ENCODE measurements at places on chromosomes 7 and 10.

GRCh38 chr10:83925133-83925532 lies 214.2 kb upstream of the GHITM start:
- no peak for DNase-seq

- DNase-seq, result peak; percentile 33
Observed at GRCh38 chr10:5507649-5508131, 8.3 kb upstream of the CALML5 start.

DNA sequence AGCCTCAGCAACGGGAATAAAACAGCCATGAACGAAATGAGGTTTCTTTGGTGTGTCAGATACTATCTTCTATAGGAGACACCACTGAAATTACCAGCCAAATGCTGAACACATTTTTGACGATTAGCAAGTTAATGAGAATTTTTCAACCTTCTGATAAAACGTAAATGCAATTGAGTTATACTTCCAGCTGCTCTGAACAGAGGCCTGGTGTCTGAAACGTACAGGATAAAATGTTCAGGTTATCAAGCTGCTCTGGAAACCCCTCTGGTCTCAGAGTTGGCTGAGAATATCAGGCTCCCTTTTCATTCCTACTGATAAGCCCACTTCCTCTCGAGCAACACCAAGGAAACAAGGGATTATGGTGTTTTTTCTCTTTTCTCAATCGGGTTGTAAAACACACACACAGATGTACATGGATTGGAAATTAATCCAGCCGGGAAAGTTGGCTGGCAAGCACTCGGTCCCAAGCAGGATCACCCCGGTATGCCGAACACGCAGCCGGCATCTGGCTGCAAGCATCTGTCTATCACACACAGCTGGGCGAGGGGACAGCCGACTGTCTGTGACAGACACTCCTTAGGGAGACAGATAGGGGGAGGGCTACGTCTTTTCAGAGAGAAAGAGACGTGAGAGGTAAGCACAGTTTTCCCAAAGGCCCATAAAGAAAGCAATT lies 171.8 kb downstream of the PRKAG2 start:
- DNase-seq, result no peak

DNA sequence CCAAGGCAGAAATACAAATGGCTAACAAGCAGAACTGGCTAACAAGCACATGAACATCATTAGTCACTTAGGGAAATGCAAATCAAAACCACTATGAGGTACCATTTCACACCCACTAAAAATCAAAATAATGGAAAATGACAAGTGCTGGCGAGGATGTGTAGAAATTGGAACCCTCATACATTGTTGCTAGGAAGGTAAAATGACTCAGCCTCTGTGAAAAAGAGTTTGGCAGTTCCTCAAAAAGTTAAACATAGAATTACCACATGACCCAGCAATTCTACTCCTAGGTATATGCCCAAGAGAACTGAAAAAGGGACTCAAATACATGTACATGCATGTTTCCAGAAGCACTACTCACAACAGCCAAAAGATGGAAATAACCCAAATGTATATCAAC lies 52.8 kb upstream of the ANAPC16 start:
- no peak for DNase-seq

DNA sequence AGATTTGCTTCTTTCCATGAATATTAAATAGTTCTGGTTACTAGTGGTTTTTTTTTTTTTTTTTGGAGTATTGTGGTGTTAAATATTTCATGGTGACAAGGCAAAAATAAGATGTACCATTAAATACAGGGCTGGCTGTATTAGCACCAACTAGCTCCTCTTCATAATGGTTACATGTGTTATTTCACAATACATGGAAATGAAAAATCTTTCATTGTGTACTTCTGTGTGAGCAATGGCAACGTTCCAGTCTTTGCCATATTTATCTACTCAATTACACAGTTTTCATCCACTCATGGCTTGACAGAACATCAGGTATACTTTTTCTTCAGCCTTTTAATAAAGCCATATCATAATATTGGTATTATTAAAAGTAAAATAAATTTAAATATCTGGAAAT lies 394.7 kb upstream of the GRM3 start:
- DNase-seq, result no peak

GRCh38 chr10:124568339-124568738 lies 106.7 kb downstream of the LHPP start:
- no peak for DNase-seq

DNA sequence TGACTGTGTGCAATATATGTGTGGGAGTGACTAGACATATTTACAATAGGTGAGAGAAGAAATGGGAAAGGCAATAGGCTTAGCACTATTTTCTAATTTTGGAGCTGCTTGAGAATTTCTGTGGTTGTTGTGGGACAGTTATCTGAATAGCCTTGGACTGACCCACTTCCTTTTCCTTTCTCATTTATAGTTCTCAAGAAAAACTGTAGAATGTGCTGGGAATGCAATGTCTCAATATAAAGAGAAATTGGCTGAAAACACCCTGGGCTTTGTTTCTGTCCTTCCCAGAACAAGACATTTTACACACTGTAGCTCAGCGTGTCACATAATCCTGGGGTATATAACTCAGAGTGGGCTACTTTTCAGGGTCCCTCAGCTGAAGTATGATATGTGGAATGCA lies 153.0 kb upstream of the RHOBTB1 start:
- DNase-seq, result no peak

DNA sequence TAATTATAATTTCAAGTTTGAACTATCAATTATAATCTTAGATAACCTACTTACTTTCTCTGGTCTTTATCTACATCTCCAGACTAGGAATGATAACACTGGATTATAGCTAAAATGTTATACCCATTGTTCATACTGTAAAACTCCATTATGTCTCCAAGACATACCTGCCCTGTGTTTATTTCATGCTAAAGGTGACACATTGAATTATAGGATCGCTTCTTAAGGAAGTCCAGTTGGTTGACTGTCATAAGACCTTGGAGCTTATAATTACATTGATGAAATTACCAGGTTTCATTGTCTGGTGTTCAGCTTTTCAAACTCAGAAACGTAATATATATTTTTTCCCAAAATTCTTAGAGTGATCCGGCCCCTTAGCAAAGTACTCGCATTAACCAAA lies 15.5 kb upstream of the HERC4 start:
- no peak for DNase-seq

DNA sequence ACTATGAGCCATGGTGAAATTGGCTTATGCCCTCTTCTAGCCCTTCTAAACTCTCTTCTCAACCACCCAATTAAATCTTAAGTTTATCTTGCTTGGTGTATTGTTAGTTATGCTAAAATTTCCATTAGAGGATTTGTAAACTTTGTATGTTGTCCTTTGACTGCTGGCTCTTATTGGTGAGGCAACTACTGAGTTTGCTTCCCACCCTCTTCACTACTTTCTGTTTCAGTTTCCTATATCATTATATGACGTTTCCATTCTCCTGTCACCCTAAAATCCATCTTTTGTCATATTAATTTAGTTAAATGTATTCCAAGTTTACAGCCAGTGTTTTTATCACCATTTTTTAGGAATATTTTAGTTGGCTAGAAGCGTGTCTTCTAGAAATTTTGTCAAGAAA lies 80.9 kb upstream of the VWC2 start:
- DNase-seq, result no peak

- no peak for DNase-seq
Observed at GRCh38 chr7:142812437-142813215, 41.9 kb downstream of the PRSS2 start.

- DNase-seq, result no peak
Observed at GRCh38 chr10:124997306-124997705, 55.4 kb downstream of the ZRANB1 start.

DNA sequence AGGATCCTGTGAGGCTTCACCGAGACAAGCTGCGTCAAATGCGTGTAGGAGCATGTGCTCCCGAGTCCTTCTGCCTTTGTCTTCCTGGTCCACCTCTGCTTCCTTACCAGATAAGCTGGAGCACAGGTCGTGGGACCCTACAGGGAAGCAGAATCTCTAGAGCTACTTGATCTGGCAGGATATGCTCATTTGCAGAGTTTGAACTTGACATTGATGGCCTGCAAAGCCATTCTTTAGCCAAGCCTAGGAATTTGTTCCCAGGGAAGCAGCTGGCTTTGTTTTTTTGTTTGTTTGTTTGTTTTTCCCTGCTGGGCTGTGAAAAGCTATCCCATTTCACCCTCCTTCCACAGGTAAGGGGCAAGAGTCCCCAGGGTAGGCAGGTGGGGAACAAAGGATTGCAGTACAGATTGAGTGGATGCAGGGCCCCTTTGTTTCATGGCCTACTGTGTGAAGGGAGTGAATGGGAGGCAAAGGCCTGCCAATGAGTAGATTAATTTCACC lies 200.0 kb upstream of the BMPER start:
- no peak for DNase-seq

DNA sequence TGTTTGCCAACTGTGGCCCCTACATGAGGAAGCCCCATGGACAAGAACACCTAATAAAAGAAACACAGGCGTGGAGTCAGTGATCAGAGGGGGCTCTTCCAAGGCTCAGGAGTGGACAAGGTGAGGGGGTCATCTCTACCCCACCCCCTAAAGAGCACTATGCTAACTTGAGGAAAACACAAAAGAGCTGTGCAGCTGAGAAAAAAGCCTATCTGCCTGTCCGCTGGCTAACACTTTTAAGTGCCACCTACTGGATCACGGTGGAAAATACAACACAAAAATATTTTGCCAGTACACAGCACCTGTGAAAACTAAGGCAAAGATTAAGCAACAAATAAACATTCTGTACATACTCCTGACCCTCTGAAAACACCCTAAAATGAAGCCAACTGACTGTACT lies 53.1 kb upstream of the COBL start:
- no peak for DNase-seq

- DNase-seq, result no peak
Observed at GRCh38 chr7:127655720-127656119, 3.7 kb downstream of the SND1 start.

GRCh38 chr10:116080553-116080952 lies 192.5 kb downstream of the GFRA1 start:
- DNase-seq, result no peak

DNA sequence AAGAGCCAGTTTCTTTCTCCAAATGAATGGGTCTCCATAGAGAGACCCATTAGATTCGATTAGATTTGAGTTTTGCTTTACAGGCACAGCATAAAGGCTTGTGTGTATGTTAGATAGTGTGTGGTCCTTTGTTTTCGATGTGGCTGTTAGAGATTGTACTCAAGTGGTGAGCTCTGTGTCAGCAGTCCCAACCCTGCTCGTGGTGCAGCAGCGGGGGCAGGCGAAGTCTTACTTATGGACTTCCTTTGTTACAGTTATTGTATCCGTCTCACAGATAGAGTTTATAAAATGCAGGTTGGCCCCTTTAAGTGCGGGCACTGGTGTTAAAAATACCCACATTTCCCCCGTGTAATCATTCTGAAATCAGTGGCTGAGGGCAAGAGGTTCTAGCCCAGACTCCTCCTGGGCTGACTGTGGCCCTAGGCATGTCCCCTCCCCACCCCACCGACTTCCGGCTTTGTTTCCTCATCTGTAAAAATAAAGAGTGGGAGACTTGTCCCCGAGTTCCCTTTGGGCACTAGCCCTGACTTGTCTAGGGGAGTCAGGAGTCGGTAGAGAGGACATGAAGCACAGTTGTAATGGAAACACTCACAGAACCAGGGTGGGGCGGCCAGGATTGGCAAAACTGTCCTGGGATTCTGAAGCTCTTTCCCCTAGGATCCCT lies 28.6 kb downstream of the MTURN start:
- peak; percentile 58 for DNase-seq

DNA sequence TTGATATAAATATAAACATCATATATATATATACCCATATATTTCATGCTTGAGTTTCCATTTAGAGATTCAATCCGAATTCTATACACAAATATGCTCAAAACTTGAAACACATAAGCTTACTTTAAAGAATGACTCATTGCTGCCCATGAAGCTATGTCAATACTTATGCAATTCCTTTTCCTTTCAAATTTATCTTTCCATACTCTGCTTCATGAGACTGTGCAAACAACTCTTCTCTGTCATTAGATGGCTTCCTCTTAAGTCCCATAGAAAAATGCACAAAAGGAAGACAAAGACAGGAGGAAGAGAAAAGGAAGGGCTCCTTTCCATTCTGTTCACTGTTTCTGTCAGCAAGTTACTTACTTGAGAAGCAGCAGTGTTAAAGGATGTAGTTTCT lies 895.7 kb upstream of the SORCS1 start:
- no peak for DNase-seq

GRCh38 chr7:92696584-92696983 lies 106.4 kb upstream of the FAM133B start:
- no peak for DNase-seq

- DNase-seq, result no peak
Observed at GRCh38 chr10:132524443-132525285, 12.9 kb upstream of the INPP5A start.

GRCh38 chr7:122975341-122975740 lies 20.2 kb downstream of the TAS2R16 start:
- DNase-seq, result no peak

DNA sequence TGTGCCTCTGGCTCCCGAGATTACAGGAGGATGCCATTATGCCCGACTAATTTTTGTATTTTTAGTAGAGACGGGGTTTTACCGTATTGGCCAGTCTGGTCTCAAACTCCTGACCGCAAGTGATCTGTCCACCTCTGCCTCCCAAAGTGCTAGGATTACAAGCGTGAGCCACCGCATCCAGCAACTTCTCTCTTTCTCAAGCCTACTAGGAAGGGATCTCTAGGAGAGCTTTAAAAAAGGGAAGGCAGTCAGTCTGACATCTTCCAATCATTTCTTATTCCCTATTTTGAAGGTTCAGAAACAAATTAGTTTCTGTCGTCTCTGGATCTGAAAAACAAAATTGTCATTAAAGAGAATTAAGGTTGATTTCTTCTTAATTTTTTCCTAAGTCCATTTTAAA lies 2.5 kb upstream of the TMEM26 start:
- DNase-seq, result no peak

DNA sequence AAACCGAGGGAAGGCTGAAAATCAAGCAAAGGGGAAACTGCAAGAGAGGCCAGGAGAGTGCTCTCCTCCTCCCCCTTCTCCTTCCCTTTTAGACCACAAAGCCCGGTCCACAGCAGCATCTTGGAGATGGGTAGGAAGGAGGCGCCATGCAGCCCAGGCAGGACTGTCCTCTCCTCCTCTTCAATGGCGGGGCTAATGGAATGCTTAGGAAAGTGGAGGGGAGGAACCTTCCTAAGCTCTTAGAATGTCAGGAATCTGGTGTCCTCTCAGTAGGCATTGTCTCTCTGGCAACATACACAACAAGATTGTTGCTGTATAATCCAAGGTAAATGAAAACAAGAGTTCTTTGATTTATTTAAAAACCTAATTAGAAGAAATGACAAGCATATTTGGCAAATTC lies 185.1 kb downstream of the DGKI start:
- no peak for DNase-seq
